Esophagus muscularis mucosa (tissue), 4 donors: ENCODE measurements at places on chromosomes 1 and 21.
A peak's percentile ranks its signal among the peaks of the same experiment; 100 is the strongest.

DNA sequence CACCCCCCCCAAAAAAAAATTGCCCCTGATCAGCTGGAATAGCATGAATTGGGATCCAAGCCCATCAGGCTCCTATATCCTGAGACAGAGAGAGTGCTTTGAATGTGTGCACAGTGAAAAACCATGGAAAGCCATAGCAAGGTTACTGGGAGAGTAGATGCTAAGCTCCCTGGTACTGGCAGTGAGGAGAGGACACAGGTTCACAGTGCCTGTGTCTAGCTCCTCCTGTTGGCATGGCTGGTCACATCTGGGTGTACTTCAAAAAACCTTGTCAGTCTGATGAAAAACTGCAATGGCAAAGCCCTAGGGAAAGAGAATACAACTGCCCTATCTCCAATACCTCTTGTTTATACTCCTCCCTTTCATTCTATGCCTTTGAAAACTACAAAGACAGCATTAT is 12.9 kb downstream of the COPA start:
- no peak for DNase-seq

DNA sequence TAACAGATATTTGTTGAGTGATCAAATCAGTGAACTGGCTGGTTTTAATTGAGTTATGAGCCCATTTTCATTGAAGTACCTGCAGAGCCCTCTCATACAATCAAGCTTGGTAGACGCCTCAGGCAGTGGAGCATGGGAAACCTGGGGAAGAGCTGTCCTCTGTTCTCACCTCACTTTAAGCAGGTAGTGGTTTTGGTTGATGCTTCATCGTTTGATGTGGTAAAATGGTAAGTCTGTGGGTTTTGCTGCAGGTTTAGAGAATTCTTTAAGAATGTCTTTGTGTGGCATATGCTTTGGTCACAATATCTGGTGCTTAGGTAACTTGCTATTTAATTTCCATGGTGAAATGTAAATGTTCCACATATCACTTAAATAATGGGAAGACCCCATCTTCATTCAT is 10.0 kb downstream of the LAMC1 start:
- DNase-seq: no peak

- DNase-seq: no peak
Observed at GRCh38 chr1:181135437-181135731, 46.9 kb downstream of the IER5 start.

DNA sequence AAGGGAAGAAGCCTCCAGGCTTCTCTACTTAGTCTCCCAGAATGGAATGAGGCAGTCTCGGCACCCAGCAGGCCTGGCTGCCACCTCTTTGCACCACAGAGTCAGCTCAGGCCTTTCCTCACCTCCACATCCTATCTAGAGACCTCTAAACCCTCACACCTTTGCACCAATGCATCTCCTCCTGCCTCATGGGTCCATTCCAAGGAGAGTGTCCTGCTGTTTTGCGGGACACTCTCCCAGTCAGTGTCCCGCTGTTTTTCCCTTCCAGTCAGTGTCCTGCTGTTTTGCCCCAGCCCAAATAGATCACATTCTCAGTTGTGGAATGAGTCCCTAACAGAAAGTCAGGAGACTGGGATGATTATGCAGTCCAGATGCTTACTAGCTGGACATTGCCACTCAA is 185.6 kb upstream of the CAMK1G start:
- DNase-seq: no peak

GRCh38 chr1:186783193-186783592 is 45.6 kb upstream of the PLA2G4A start:
- no peak for DNase-seq

DNA sequence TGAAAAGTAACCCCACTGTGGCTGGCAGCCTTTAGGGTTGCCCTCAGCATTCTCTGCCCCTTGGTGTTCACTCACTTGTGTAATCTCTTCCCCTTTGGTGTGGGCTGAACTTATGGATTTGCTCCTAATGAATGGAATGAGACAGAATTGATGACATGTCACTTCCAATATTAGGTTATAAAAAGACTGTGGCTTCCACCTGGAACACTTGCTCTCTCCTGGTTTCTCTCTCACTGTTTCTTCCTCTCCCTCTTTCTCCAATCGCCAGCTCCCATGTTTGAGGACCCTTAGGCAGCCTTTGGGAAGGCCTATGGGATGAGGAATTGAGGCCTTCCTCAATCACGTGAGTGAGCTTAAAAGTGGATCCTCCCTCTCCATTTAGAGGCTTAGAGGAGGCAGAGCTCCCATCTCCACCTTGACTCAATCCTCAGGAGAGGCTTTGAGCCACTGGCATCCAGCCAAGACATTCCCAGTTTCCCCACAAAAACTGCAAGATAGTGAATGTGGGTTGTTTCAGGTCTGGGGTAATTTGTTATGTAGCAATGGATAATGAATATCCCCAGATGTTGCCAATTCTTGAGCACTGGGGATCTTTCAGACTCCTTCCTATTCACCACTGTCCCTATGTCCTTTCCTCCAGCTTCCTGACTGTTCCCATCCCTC is 95.5 kb upstream of the CD34 start:
- DNase-seq: no peak

DNA sequence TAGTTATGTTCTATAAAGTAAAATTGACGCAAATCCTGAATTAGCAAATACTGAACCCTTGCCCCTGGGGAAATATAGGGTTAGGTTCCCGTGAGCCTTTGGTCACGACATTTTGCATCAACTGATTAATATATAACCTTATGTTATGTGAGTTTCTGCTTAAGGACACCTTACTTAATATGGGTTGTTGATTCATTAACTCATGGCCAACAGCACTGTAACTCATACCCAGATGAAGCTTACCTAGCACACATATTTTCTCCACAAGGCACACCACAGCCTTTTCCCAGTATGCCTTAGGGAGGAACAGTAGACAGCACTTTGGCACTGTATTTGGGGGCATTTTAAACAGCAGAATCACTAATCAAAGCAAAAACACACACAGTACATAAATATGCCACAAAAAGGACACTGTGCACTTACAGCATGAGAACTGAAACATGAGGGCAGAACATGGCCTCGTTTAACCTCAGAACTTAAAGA is 15.1 kb downstream of the INAVA start:
- no peak for DNase-seq

GRCh38 chr1:84918726-84919336 is 25.8 kb upstream of the LPAR3 start:
- DNase-seq: no peak

GRCh38 chr1:48405400-48405799 is 66.6 kb downstream of the SPATA6 start:
- DNase-seq: no peak

DNA sequence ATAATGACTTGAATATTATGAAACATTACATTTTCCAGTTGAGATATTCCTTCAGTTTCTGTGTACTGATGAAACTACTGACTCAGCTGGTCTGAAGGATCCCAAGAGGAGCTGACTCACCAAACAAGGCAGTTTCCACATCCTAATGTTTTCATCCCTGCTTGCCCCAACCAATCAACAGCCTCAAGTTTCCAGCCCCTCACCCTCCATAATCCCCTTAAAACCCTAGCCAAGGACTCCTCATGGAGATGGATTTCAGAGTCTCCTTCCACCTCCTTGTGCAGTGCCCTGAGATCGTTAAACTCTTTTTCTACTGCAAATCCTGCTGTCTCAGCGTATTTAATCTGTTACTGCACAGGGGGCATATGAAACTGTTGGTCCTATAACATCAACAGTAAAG is 83.1 kb upstream of the HAO2 start:
- DNase-seq: no peak

GRCh38 chr1:234281826-234282489 is 91.3 kb upstream of the COA6 start:
- DNase-seq: no peak

GRCh38 chr1:178651742-178652141 is 73.3 kb upstream of the RALGPS2 start:
- peak; percentile 50 for DNase-seq

- no peak for DNase-seq
Observed at GRCh38 chr1:228336308-228337030, 70.2 kb downstream of the TRIM11 start.

DNA sequence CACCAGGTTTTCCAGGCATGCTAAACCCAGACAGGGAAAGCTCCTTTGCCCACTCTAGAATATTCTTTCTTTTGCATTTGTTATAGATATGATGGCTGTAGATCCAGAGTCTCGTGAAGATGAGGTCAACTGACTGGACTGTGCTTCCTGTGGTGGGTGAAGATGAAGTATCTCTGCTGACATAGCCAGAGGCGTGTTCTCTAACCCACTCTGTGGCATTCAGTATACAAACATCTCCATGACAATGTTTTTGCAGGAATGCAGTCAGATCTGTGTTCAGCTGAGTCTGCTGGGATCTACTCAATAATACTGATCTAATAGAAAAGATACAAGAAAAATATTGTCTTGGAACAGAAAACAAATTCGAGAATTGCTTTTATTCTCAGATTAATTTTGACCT is 11.3 kb downstream of the RWDD2B start:
- no peak for DNase-seq

- no peak for DNase-seq
Observed at GRCh38 chr1:8116894-8117264, 90.8 kb upstream of the ERRFI1 start.

DNA sequence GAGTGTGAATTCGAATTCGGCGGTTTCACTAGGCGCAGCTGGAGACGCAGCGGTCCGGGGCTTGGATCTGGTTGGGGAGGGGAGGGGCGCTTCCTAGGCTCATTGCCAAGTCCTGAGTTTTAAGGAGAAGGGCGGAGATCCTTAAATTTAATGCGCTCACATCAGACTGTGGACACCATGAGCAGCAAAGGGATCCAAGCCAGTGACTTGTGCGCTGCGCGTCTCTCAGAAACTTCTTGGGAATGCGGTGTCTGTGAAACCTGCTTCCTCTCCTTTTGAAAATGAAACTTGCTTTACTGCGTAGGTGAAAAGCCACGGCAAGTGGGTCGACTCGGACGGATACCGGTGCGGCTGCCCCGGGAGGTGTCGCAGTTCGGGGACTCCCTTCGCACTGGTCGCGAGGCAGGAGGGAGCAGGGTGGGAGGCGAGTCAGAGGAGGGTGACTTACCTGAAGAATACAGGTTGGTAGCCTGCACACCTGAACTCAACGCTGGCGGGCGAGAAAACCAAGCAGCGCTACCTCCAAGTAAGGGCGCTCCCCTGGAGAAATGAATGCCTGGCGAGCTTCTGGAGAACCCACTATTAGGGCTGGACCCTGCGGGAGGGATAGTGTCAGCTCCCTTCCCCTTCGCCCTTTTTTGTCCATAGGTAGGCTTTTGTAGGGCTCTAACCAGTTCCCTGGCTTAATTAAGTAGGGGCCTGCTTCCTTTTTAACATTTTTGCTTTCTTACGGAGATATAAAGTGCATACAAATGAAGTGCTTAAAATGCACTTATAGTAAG is 992 bp downstream of the TENT5C start:
- no peak for DNase-seq

DNA sequence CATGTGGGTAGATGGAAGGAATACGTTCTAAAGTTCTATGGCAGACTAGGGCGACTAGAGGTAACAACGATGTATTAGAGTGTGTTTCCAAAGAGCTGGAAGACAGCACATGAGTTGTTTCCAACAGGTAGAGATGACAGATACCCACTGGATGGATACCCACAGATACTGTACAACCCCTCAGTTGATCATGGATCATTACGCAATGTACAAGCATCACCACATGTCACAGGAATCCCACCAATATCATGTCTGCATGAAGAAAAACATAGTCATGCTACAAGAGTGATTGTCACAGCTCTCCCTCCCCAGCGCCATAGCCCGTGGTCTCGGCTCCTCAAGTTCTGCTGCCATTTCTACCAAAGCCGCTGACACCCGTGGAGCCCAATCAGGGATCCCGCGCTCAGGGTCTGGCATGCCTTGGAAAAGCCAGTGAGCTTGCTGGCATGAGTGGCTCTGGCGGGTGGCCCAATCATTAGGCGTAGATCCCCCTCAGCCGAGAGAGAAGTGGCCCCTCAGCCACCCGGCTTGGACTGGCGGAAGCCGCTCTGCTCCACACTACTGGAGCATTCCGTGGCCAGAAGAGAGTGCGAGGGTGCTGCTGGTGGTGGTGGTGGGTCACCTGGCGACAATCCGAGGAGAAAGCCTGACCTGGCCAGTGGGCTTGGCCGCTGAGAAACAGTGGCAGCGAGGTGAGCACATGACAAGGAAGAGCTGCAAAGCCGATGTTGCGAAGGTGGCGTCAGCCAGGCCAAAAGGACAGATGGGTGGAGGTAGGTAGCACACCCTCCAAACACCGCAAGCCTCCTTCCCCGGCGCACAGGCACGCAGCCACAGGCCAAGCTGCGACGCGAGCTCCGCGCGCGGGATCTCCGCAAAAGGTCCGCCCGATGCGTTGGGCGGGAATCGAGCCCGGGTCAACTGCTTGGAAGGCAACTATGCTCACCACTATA is 65.7 kb upstream of the FCGR2A start:
- no peak for DNase-seq

DNA sequence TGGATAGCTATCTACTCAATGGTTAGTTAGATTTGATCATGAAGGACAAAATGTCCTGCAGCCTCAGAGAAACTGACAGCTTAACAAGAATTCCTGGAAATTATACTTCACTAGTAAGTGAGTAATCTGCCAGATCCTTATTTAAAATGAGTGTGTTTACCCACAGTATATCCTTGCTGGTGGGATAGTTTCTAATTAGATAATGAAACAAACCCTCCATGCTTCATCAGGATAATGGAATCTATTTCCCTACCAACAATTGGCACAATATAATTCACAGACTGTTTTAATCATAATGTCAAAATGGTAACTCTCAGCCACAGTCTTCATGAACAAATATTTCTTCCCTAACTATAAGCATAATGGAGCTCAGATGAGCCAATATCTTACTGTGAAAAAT is 239.4 kb upstream of the ST6GALNAC5 start:
- no peak for DNase-seq

DNA sequence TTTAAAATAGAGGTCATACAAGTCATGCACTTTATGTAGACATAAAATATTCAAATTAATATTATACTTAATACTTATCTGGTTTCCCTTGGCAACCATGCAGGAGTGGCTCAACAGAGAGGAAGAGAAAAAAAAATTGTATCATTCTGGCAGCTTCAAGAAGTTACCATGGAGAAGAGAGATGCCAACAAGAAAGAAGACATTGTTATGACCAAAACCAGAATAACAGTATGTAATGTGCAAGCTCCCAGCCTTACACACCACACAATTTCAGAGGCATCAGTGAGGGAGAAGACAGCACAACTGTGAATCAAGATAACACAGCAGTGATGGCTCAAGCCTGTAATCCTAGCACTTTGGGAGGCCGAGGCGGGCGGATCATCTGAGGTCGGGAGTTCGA is 49.1 kb upstream of the RCOR3 start:
- DNase-seq: no peak

GRCh38 chr1:24151175-24151533 is 8.2 kb upstream of the IL22RA1 start:
- DNase-seq: no peak

DNA sequence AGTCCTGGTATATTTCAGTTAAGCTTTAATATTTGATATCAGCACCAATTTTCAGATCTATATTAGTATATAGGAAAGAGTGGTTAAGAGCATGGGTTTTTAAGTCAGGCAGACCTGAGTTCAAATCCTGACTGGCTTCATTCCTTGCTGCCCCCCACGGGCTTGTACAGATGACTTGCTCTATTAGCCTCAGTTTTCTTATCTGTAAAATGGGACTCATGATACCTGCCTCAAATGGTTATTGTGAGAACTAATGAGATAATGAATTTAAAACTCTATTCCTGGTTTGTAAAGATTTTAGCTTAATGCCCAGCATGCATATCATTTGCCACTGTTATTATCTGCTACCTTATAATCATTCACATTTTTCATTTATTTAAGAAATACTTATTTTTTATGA is 264.5 kb downstream of the RPS6KC1 start:
- DNase-seq: no peak

GRCh38 chr1:50300297-50300696 is 122.9 kb downstream of the DMRTA2 start:
- no peak for DNase-seq
